Tibial nerve (tissue), 4 donors: ENCODE measurements at places on chromosomes 12 and 14. TPM values are rescaled to one million over a fixed set of nuclear protein-coding genes. Genes with fewer than 3 reads are reported as not detected.
A peak's percentile ranks its signal among the peaks of the same experiment; 100 is the strongest.

GRCh38 chr12:120234643-120235368 lies 30.7 kb downstream of the PXN start:
- no peaks in the 10 kb centered on the region for H3K36me3 ChIP-seq
- H3K4me3 ChIP-seq, result no peak overlapping the region
- H3K27ac ChIP-seq, result peak overlapping the region; percentile 87
- peak; percentile 79 for DNase-seq
- H3K4me1 ChIP-seq, result peaks cover 100% of the 10 kb centered on the region

The KRT6A gene
- total RNA-seq, result not detected

The LMNTD1 gene
- total RNA-seq, result not detected

- H3K4me1 ChIP-seq, result no peaks in the 10 kb centered on the region
- H3K4me3 ChIP-seq, result no peak overlapping the region
- no peak for DNase-seq
- H3K36me3 ChIP-seq, result no peaks in the 10 kb centered on the region
These were observed 3.1 kb upstream of the CREBL2 start for GRCh38 chr12:12608557-12608957.

GRCh38 chr14:97641827-97642226 lies 844.6 kb downstream of the VRK1 start:
- H3K4me1 ChIP-seq, result no peaks in the 10 kb centered on the region
- H3K27me3 ChIP-seq, result no peaks in the 10 kb centered on the region
- no peak overlapping the region for H3K27ac ChIP-seq
- H3K36me3 ChIP-seq, result no peaks in the 10 kb centered on the region

DNA sequence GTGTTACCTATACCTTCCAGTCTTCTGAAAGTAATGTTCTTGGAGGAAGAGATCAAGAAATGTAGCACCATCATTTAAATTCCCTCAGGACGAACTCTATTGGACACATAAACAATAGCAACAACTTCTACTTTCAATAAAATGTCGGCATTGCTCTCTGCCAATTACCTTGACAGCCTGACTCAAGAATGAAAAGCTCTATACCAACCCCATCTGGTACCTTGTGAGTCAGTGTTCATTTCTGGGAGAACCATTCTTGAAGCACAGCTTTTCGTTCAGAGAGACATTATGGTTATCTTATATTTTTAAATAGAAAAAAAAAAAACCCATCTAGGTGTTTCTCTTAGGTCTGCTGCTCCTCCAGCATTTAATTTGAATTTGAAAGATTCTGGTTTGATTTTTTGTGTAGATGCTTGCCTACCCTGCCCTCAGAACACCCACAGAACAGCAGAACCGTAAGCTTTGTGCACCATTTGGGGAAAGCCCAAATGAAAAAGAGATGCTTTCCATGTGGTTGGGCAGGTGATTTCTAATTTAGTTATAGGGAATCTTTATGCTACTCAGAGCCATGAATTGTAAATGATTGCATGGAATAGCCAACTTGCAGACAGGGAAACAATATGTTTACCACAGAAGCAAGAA lies 156.0 kb downstream of the SAMD4A start:
- no peak overlapping the region for H3K4me3 ChIP-seq
- no peak for DNase-seq
- no peaks in the 10 kb centered on the region for H3K27me3 ChIP-seq
- H3K4me1 ChIP-seq, result peaks cover 10% of the 10 kb centered on the region
- no peak overlapping the region for H3K27ac ChIP-seq

DNA sequence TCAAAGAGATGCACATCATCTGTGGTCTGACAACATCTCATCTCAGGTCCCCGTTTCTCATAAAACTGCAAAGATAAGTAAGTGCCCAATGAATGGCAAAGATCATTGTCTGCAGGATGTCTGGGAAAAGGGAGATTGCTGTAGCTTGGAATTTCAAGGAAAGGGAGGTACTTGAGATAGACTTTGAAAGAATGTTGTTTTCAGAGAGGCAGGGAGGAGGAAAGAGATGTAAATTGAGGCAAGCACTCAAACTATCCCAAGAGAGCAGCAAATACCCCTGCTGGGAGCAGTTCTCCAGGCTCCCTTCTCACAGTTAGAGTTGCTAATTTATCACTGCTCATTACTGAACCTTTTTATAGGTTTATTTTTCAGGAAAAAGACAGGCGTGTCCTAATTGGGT lies 107.1 kb downstream of the MYRFL start:
- H3K4me3 ChIP-seq, result no peak overlapping the region
- H3K4me1 ChIP-seq, result no peaks in the 10 kb centered on the region
- H3K27me3 ChIP-seq, result no peaks in the 10 kb centered on the region
- H3K27ac ChIP-seq, result no peak overlapping the region

- H3K27ac ChIP-seq, result no peak overlapping the region
- no peaks in the 10 kb centered on the region for H3K36me3 ChIP-seq
- H3K4me3 ChIP-seq, result no peak overlapping the region
- peaks cover 22% of the 10 kb centered on the region for H3K4me1 ChIP-seq
These were observed 53.9 kb downstream of the WNK1 start for GRCh38 chr12:806200-806791.

GRCh38 chr12:26102953-26103352 lies 21.9 kb downstream of the BHLHE41 start:
- H3K36me3 ChIP-seq, result no peaks in the 10 kb centered on the region
- no peak overlapping the region for H3K27ac ChIP-seq
- no peaks in the 10 kb centered on the region for H3K4me1 ChIP-seq
- no peak overlapping the region for H3K4me3 ChIP-seq
- DNase-seq, result no peak

DNA sequence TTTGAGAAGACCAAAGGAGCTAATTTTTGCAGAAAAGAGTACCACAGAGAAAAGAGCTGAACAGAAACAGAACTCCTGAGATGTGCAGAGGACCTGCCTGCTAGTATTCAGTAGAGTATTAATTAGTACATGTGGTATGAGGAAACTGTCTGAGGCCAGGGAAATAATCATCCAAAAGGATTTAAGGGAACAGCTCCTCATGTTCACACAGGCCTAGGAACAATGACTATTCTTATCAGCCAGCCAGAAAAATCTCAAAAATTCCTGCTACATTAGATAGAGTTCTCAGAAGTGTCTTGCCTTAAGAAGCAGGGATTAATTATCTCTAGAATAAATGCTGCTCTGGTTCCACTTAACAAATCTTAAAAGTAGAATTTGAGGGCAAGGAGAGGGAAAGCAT lies 36.4 kb downstream of the PKP2 start:
- H3K27ac ChIP-seq, result no peak overlapping the region
- H3K4me3 ChIP-seq, result no peak overlapping the region
- H3K27me3 ChIP-seq, result no peaks in the 10 kb centered on the region
- H3K36me3 ChIP-seq, result no peaks in the 10 kb centered on the region
- DNase-seq, result no peak

DNA sequence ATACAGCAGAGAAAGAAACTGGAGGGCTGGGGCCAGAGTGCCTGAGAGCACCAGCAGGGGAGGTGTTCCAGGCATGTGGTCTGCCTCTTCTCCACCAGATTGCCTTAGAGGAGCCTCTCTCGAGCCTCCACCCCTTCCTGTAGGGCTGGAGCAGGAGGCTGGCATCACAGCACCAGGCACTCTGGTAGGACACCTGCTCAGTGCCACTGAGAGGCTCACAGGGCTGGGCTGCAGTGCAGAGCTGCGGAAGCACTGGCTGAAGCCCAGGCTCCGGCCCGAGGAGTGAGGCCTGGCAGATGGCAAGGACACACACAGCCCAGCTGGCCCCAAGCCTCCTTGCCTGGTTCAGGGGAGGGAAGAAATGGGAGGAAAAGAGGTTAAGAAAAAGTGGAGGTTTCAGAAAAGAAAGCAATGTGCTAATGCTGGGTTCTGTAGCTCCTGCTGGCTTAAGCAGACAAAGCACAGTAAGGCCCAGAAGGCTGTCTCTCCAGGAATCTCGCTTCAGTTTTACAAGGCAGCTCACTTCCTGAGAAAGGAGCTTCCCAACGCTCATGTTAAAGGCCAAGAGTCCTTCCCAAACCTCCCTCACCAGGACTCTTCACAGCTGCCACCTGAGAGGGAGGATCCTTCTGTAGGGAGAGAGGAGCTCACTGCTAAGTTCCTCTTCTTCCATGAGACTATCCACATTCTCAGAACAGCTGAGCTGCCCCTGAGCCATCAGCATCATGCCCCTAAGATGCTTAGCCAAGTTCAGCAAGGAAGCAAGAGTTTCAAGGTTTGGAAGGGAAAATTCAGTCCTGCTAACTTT lies 23.8 kb downstream of the SPTB start:
- no peak overlapping the region for H3K4me3 ChIP-seq
- H3K27me3 ChIP-seq, result no peaks in the 10 kb centered on the region
- H3K36me3 ChIP-seq, result no peaks in the 10 kb centered on the region
- H3K4me1 ChIP-seq, result no peaks in the 10 kb centered on the region
- no peak overlapping the region for H3K27ac ChIP-seq
- no peak for DNase-seq

DNA sequence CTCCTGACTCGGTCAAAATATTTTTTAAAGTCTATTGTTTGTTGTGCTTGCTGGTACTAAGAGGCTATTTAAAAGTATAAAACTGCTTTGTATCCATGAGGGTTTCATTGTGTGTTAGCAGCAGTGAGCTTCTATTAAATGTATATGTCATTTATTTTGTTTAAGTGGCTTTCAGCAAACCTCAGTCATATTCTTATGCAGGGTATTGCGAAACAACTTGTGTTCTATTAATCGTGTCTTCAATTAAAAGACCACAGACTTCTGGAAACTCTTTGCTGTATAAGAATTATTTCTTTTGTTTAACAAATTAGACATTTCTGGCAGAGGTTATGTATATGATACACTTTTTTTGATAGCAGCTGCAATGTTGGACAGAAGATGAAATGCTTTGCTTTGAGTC lies 6.5 kb downstream of the IAPP start:
- no peak overlapping the region for H3K4me3 ChIP-seq
- no peaks in the 10 kb centered on the region for H3K27me3 ChIP-seq
- no peak overlapping the region for H3K27ac ChIP-seq

DNA sequence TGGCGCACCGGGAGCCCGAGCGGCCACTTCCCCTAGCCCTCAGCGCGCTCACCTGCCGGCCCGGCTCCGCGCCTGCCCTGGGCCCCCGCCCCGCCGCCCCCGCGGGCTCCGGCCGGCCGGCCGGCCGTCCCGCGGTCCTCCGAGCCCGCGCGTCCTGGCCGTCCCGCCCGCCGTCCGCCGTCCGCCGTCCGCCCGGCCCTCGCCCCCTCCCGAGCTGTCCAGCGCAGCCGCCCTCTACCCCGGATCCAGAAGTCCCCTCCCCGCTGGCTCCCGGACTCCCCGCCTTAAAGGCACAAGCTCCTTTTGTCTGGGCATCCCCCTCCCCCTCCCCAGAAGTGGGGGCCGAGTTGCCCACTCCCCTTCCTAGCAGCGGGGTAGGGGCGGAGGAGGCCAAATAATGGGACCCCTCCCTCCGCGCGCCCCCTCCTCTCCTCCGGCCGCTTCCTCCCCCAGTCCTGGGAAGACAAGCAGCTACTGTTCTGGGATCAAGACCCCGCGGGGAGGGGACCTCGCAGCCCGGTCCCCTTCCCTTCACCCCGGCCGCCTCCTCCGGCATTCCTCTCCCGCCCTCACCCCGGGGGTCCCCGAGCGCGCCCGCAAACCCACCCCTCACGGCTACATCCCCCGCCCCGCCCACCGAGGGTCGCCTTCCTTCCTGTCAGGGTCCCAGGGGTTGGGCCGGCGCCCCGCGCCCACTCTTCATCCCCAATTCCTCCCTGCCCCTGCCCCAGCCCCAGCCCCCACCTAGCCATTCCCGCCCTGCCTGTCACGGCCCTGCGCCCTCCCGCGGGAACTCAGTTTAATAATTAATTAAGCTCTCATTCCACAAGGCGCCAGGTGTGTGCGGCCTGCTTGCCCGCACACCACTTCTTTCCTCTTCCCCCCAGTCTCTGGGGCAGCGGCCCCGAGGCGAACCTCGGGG lies at the start of gene ADCY6:
TSS of gene ADCY6 (minus strand) at position 236 of the 922 bp plus-strand sequence. CDS start 5,655 bp downstream, outside the sequence.
- DNase-seq, result peak; percentile 54
- peak within 1 kb of the TSS; percentile 72 for H3K4me3 ChIP-seq
- H3K4me1 ChIP-seq, result peaks cover 22% of the 10 kb centered on the region
- H3K27me3 ChIP-seq, result no peaks in the 10 kb centered on the region
- H3K27ac ChIP-seq, result peak within 1 kb of the TSS; percentile 93
- H3K36me3 ChIP-seq, result no peaks in the 10 kb centered on the region

- H3K4me1 ChIP-seq, result peaks cover 20% of the 10 kb centered on the region
- H3K27me3 ChIP-seq, result no peaks in the 10 kb centered on the region
- no peak overlapping the region for H3K4me3 ChIP-seq
- DNase-seq, result no peak
These were observed 8.8 kb downstream of the PPM1A start for GRCh38 chr14:60257865-60258264.

DNA sequence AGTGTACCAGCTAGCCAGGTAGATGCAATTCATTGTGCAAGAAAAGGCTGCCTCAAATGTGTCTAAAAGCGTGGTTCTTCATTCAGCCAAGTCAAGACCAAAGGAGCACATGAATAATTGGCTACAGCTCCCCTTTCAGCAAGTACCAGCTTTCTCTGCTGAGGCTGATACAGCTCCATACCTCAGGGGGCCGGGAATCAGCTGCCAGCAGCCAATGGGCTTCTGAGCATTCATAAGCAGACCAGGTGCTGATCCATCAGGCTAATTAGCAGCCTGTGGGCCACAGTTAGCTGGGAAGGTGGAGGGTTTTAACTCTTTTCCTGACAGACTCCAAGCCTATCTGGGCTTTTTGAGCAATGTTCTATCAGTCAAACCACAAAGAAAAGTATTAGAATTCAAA lies 264.7 kb downstream of the APAF1 start:
- H3K36me3 ChIP-seq, result no peaks in the 10 kb centered on the region
- H3K4me1 ChIP-seq, result no peaks in the 10 kb centered on the region
- DNase-seq, result no peak
- H3K27me3 ChIP-seq, result no peaks in the 10 kb centered on the region
- no peak overlapping the region for H3K27ac ChIP-seq

The ADAM21 gene
- not detected for total RNA-seq

GRCh38 chr12:123441523-123442164 lies 5.2 kb upstream of the RILPL2 start:
- peaks cover 31% of the 10 kb centered on the region for H3K4me1 ChIP-seq
- H3K27me3 ChIP-seq, result no peaks in the 10 kb centered on the region
- DNase-seq, result no peak
- H3K27ac ChIP-seq, result no peak overlapping the region
- no peaks in the 10 kb centered on the region for H3K36me3 ChIP-seq

The CDC42BPB gene
- 142 TPM for total RNA-seq

The RFX4 gene
- not detected for total RNA-seq

The OR6C2 gene
- not detected for total RNA-seq

GRCh38 chr12:58443273-58443980 lies 476.9 kb downstream of the LRIG3 start:
- DNase-seq, result no peak
- H3K4me3 ChIP-seq, result no peak overlapping the region

The CLEC4D gene
- not detected for total RNA-seq

- no peaks in the 10 kb centered on the region for H3K27me3 ChIP-seq
- no peak for DNase-seq
- no peaks in the 10 kb centered on the region for H3K36me3 ChIP-seq
- H3K4me3 ChIP-seq, result no peak overlapping the region
- H3K27ac ChIP-seq, result no peak overlapping the region
These were observed 11.2 kb upstream of the MAP1LC3B2 start for GRCh38 chr12:116547955-116548501.
